ENCODE measurements at places on chromosomes 3 and 15. TPM values are rescaled to one million over a fixed set of nuclear protein-coding genes. Genes with fewer than 3 reads are reported as not detected.

The SLCO2A1 gene
- 3.8 TPM for total RNA-seq

The TMA7 gene
- 326 TPM for total RNA-seq

The RCN2 gene
- total RNA-seq, result 76.1 TPM

The GOLGA8G gene
- not detected for total RNA-seq

The PP2D1 gene
- total RNA-seq, result not detected

The CPA3 gene
- total RNA-seq, result not detected

DNA sequence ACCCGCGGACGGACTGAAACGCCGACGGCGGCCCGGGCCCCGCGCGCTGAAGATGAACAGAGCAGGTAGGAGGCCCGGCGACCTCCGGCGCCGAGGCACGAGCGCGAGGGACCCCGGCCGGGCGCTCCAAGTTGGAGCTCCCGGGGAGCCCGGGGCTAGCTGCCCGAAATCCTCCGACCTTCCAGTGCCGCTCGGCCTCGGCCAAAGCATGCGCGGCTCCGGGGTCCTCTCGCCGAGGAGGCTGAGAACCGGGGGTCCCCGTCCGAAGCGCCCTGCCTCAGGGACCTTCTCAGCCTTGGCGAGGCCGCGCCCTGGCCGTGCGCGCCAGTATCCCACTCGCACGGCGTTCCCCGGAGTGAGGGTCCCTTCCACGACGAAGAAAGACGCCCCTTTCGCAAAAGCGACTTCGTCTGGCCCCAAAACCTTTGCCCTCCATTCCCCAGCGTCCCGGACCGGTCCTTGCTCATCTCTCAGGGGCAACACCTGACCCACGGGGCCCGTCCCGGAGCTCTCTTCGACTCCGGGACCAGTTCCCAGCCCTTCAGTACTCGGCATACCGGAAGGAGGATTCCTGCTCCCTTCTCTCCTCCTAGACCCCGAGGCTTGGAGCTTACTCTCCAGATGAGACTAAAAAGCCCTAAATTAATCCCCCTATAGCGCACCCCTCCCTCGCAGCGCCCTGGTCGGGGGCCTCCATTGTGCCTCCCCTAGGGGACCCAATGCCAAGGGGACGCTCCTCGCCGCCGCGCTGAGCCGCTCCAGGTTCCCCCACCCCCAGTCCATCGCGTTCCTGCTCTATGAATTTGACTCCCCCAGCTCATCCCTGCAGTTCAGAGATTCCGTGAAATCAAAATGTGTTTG lies 7.7 kb upstream of the FGD5 start:
- H3K4me1 ChIP-seq, result peaks cover 75% of the 10 kb centered on the region
- H3K27me3 ChIP-seq, result peaks cover 26% of the 10 kb centered on the region
- DNase-seq, result peak; percentile 27
- peaks cover 36% of the 10 kb centered on the region for H3K36me3 ChIP-seq
- peak overlapping the region; percentile 96 for H3K27ac ChIP-seq

- DNase-seq, result no peak
- no peak overlapping the region for H3K27ac ChIP-seq
- no peaks in the 10 kb centered on the region for H3K27me3 ChIP-seq
- no peak overlapping the region for H3K4me3 ChIP-seq
- H3K4me1 ChIP-seq, result no peaks in the 10 kb centered on the region
Observed at GRCh38 chr3:88195951-88196434, 46.2 kb downstream of the C3orf38 start.

DNA sequence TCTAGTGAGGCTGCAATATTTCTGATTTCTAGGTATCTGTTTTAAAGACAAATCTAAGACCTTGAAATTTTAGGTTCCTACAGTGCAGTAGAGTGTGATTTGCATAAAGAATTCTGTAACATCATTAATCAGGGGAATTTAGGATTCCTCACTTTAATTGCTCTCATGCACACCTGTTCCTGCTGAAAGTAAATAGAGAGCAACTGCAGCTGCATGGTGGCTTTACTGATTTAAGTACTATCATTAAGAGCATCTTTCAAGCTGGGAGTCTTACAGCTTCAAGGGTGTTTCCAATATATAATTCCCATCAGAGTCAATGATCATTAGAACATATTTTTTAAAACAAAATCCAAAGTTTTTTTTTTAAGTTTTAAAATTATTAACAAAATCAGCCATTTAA lies 36.0 kb upstream of the C3orf70 start:
- no peak for DNase-seq
- no peak overlapping the region for H3K4me3 ChIP-seq
- H3K27ac ChIP-seq, result no peak overlapping the region
- H3K27me3 ChIP-seq, result no peaks in the 10 kb centered on the region
- H3K4me1 ChIP-seq, result no peaks in the 10 kb centered on the region
- peaks cover 6% of the 10 kb centered on the region for H3K36me3 ChIP-seq

DNA sequence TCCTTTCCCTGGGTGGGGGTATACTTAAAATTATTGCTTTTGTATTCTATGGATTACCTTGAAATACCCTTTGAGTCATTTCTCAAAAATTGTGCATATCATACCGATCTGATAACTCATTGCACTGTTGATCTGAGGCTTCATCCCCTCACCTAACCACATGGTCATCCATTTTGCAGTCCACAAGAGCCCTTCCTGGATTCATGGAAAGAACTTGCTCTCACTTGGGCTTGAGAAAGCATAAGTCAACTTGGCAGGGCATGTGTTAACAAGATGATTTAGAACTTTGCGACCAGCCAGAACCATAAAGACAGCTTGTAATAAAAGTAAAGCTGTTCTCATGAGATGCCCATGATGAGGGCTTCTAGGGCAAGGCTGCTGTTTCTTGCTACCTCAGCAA lies 22.2 kb downstream of the MME start:
- no peak for DNase-seq
- no peak overlapping the region for H3K4me3 ChIP-seq
- H3K27me3 ChIP-seq, result no peaks in the 10 kb centered on the region
- no peaks in the 10 kb centered on the region for H3K4me1 ChIP-seq
- no peak overlapping the region for H3K27ac ChIP-seq
- peaks cover 4% of the 10 kb centered on the region for H3K36me3 ChIP-seq

DNA sequence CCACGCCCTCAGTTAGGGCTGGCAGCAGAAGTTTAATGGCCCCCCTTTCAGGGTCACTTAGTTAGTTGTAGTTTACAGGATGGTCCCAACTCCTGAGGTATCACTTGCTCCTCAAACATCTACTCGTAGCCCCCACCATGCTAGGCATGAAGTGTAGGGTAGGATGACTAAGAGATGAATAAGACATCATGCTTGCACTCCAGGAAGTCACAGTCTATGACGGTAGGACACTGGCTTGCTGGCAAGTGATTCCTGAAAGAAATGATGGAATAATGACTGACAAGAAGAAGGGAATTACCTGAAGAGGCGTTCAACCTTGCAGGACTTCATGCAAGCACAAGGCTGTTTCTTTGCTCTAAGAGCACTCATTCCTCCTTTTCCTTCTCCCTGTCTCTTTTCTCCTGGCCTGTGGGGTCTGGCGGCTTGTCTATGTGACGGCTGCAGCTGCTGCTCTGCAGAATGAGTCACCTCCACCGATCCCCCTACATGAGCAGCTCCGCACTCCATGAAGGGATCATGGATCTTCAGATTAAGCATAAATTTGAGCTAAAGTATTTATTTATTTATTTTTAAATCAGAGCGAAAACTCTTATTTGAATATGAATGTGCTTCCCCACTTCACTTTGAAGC lies 82.9 kb upstream of the BOC start:
- no peak overlapping the region for H3K27ac ChIP-seq
- H3K27me3 ChIP-seq, result peaks cover 5% of the 10 kb centered on the region
- no peak for DNase-seq
- H3K36me3 ChIP-seq, result no peaks in the 10 kb centered on the region

DNA sequence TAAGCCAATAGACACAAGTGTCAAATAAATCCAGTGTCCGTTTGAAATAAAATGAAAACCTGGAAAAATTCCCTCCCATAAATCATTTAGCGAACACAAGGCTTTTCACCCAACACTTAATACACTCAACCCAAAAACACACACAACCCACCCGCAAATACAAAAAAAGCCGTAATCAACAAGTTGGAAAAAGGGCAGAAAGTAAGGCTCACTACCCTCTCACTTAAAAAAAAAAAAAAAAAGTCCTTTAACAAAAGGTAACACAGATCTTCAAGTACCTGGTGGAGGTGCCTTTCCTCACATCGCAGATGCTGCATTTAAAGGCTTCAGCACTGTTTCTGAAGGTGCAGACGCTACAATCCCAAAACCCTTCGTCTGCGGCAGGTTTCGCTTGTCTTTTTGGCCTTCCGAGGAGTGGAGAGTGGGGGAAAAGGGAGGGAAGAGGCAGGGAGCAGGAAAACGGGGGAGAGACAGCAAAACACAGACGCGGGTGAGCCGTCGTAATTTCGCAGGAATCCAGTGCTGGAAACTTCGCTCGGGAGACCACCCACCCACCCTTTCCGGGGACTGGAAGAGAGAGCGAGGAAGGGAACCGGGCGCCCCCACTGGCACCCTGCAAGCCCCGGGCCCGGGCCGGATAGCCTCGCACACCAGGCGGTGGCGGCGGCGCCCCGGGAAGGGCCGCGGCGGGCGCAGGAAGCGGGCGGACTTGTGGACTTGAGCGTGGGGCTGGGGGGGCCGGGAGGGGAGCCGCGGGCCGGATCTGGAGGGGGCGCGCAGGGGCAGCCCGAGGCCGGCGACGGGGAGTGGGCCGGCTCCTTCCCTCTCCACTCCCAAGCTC lies 401.8 kb downstream of the SHQ1 start:
- peak within 1 kb of the TSS; percentile 95 for H3K4me3 ChIP-seq
- DNase-seq, result no peak
- peaks cover 14% of the 10 kb centered on the region for H3K27me3 ChIP-seq
- peak within 1 kb of the TSS; percentile 92 for H3K27ac ChIP-seq
- H3K36me3 ChIP-seq, result peaks cover 16% of the 10 kb centered on the region

DNA sequence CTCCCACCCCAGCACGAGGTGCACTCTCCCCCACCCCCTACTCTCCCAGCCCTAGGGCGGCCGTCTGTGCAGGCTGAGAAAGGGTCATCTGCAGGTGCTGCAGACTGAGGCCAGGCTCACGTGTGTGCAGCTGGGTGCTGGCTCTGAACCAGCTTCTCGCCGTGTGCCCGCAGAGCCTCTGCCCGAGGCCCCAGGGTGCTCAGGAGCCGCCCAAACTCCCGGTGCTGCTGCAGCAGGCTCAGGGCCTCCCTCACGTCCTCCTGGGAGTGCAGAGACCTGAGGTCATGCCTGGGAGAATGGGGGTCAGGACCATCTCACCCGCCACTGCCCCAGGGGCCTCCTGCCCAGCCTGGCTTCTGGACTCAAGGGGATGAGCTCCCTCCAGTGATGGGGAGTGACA lies 17.2 kb downstream of the SPTBN5 start:
- DNase-seq, result no peak
- peaks cover 16% of the 10 kb centered on the region for H3K27me3 ChIP-seq
- no peak overlapping the region for H3K4me3 ChIP-seq
- no peaks in the 10 kb centered on the region for H3K4me1 ChIP-seq
- peaks cover 23% of the 10 kb centered on the region for H3K36me3 ChIP-seq
- H3K27ac ChIP-seq, result no peak overlapping the region

DNA sequence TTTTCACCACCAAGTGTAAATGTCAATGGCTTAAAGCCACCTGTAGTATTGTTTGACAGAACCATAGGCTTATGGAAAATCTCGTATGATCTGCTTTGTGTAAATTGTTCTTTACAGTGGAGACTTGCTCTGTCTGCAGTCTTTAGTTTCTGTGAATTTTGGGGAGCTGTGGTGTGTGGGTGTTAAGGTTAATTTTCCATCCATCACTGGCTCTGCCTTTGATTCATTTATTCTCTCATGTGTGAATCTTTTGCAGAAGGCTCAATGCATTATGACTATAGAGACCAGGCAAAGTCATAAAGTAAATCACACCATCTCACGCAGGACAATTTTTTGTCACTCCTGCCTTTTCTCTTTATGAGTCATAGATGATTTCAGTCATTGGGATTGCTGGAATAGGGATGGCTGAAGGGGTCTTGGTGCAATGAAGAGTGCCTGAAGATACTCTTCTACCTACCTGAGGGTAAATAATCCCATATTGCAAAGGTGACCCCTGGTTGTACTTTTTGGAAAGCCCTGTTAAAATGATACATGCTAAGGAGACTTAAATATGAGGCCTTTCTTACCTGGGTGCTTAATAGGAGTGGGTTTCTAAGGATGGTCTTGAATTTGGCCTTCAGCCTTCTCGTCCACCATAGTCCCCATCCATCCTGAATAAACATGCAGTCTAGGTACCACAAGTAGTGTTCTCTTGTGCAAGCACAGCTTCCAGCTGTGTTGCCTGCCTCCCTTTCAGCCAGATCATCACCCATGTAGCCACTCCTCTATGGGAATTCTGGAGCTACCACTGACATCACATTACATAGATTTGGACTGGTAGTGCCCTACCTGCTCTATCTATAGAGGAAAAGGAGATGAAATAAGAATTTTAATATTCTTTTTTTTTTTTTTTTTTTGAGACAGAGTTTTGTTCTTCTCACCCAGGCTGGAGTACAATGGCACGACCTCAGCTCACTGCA lies 14.3 kb downstream of the TGFBR2 start:
- no peak overlapping the region for H3K4me3 ChIP-seq
- peaks cover 3% of the 10 kb centered on the region for H3K27me3 ChIP-seq
- peaks cover 35% of the 10 kb centered on the region for H3K36me3 ChIP-seq

- H3K36me3 ChIP-seq, result peaks cover 28% of the 10 kb centered on the region
- H3K4me1 ChIP-seq, result peaks cover 7% of the 10 kb centered on the region
- H3K4me3 ChIP-seq, result no peak overlapping the region
- H3K27me3 ChIP-seq, result peaks cover 2% of the 10 kb centered on the region
- no peak for DNase-seq
- no peak overlapping the region for H3K27ac ChIP-seq
Observed at GRCh38 chr3:136050250-136050649, 84.7 kb downstream of the PPP2R3A start.

GRCh38 chr3:26437678-26438077 lies 184.9 kb upstream of the LRRC3B start:
- H3K4me1 ChIP-seq, result no peaks in the 10 kb centered on the region
- DNase-seq, result no peak
- H3K27me3 ChIP-seq, result no peaks in the 10 kb centered on the region
- H3K27ac ChIP-seq, result no peak overlapping the region
- H3K36me3 ChIP-seq, result no peaks in the 10 kb centered on the region

GRCh38 chr3:65485826-65486469 lies 552.8 kb downstream of the MAGI1 start:
- H3K27ac ChIP-seq, result no peak overlapping the region
- H3K36me3 ChIP-seq, result no peaks in the 10 kb centered on the region
- peaks cover 28% of the 10 kb centered on the region for H3K4me1 ChIP-seq
- H3K4me3 ChIP-seq, result no peak overlapping the region

DNA sequence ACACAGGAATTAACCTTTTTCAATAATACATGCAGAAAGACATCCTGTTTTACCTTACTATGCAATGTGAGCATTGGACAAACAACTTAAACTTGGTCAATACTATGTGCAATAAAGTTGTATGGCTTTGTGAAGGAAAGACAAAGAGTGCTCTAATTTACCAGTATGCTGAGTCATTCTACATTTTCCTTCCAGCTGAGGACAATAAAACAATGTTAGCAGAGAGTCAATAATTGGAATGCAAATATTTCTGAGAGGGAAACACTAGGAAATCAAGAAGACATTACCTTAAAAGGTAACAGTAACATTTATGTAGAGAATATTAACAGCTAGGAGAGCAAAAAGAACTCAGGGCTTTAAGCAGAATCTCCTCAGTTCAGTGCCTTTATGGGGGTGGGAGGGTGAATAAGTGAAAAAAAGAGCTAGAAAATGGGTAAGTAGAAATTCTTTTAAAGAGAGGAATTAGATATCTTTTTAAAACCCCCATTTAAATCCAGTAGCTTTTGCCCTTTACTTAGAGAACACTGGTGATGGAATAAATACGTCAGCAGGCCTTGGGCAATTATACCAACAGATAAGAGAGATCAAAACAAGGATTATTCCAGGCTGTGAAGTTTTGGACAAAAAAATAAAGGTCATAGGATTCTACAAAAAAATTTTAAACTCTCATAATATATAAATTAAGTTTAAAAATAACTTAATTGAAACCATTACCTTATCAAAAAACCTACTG lies 11.6 kb upstream of the HGD start:
- H3K4me3 ChIP-seq, result no peak overlapping the region
- peak overlapping the region; percentile 79 for H3K27ac ChIP-seq
- H3K4me1 ChIP-seq, result peaks cover 5% of the 10 kb centered on the region
- peaks cover 1% of the 10 kb centered on the region for H3K27me3 ChIP-seq
- peaks cover 5% of the 10 kb centered on the region for H3K36me3 ChIP-seq

Data from endothelial cell (in vitro differentiated cells).